Dermis microvascular lymphatic vessel endothelial cell (primary cell): ENCODE measurements at places on chromosomes 12 and 14. TPM values are rescaled to one million over a fixed set of nuclear protein-coding genes. Genes with fewer than 3 reads are reported as not detected.

CD69 gene
- total RNA-seq = 0.39 and 1.3 TPM in 2 replicates

USP44 gene
- total RNA-seq = 3.1 and 4.2 TPM in 2 replicates

EID3 gene
- 1.4 and 2.7 TPM in 2 replicates for total RNA-seq

SSTR1 gene
- under 0.01 TPM in 1 of 2 replicates, not detected in the other for total RNA-seq

TAS2R30 gene
- total RNA-seq = 1.3 and 2.0 TPM in 2 replicates

PRB2 gene
- not detected in 2 replicates for total RNA-seq
